Tracheal epithelial cell (primary cell): ENCODE measurements at places on chromosomes 5 and 9. TPM values are rescaled to one million over a fixed set of nuclear protein-coding genes. Genes with fewer than 3 reads are reported as not detected.

Gene PLAC8L1
- 0.43 TPM in 1 of 2 replicates, not detected in the other for total RNA-seq

Gene CDC14B
- total RNA-seq, result 15.8 and 16.4 TPM in 2 replicates

Gene INSL6
- not detected in 2 replicates for total RNA-seq

Gene ITGA2
- 46.3 and 76.4 TPM in 2 replicates for total RNA-seq

Gene C5orf52
- not detected in 2 replicates for total RNA-seq

Gene FSTL4
- total RNA-seq, result not detected in 2 replicates

Gene CD180
- total RNA-seq, result not detected in 2 replicates

Gene TMC1
- not detected in 2 replicates for total RNA-seq

Gene CLIC3
- 4.0 and 4.8 TPM in 2 replicates for total RNA-seq

Gene HTR4
- total RNA-seq, result not detected in 2 replicates

Gene GPR21
- 0.48 and 0.64 TPM in 2 replicates for total RNA-seq

Gene GRM6
- total RNA-seq, result not detected in 2 replicates

Gene ORM1
- total RNA-seq, result not detected in 2 replicates

Gene SLCO4C1
- total RNA-seq, result 0.21 and 1.9 TPM in 2 replicates

Gene DOLK
- 21.1 and 21.7 TPM in 2 replicates for total RNA-seq

Gene SHOC1
- under 0.01 TPM in 1 of 2 replicates, not detected in the other for total RNA-seq

Gene SPINK6
- not detected in 2 replicates for total RNA-seq

Gene CDO1
- total RNA-seq, result 0.24 TPM in 1 of 2 replicates, not detected in the other

Gene IL13
- not detected in 2 replicates for total RNA-seq

Gene PCSK5
- total RNA-seq, result 3.0 and 12.5 TPM in 2 replicates

Gene SMIM33
- not detected in 2 replicates for total RNA-seq

Gene TSLP
- 0.24 and 0.85 TPM in 2 replicates for total RNA-seq

Gene PCDHB15
- 0.21 and 0.24 TPM in 2 replicates for total RNA-seq

Gene HAPLN1
- total RNA-seq, result under 0.01 TPM in 1 of 2 replicates, not detected in the other

Gene ADAMTS6
- 17.1 and 34.0 TPM in 2 replicates for total RNA-seq

Gene CYLC2
- not detected in 2 replicates for total RNA-seq

Gene TSSK1B
- under 0.01 and 0.21 TPM in 2 replicates for total RNA-seq

Gene TMEM232
- total RNA-seq, result 1.4 and 1.5 TPM in 2 replicates

Gene RPS23
- 4,011 and 5,250 TPM in 2 replicates for total RNA-seq

Gene MYMK
- not detected in 2 replicates for total RNA-seq

Gene PALM2AKAP2
- 1.5 and 8.2 TPM in 2 replicates for total RNA-seq

Gene SYK
- 15.2 and 28.3 TPM in 2 replicates for total RNA-seq

Gene DAB2
- total RNA-seq, result 1.1 and 5.8 TPM in 2 replicates

Gene TTC23L
- under 0.01 TPM in 1 of 2 replicates, not detected in the other for total RNA-seq

Gene PRRT1B
- total RNA-seq, result not detected in 2 replicates

Gene IL3
- total RNA-seq, result not detected in 2 replicates

Gene DNAJC25
- total RNA-seq, result 6.4 and 12.0 TPM in 2 replicates

Gene OR1L1
- 0.24 TPM in 1 of 2 replicates, not detected in the other for total RNA-seq

Gene WNK2
- total RNA-seq, result 0.24 TPM in 1 of 2 replicates, not detected in the other

Gene PCDHGA8
- 0.21 and 0.48 TPM in 2 replicates for total RNA-seq

Gene ERCC6L2
- total RNA-seq, result 50.1 and 59.5 TPM in 2 replicates

Gene SAXO1
- not detected in 2 replicates for total RNA-seq

Gene LRRC14B
- total RNA-seq, result not detected in 2 replicates

Gene IPPK
- 31.6 and 33.9 TPM in 2 replicates for total RNA-seq

Gene GABRG2
- under 0.01 TPM in 1 of 2 replicates, not detected in the other for total RNA-seq
